GM23248 (cell line): ENCODE measurements at places on chromosomes 5 and 9. TPM values are rescaled to one million over a fixed set of nuclear protein-coding genes. Genes with fewer than 3 reads are reported as not detected.

DNA sequence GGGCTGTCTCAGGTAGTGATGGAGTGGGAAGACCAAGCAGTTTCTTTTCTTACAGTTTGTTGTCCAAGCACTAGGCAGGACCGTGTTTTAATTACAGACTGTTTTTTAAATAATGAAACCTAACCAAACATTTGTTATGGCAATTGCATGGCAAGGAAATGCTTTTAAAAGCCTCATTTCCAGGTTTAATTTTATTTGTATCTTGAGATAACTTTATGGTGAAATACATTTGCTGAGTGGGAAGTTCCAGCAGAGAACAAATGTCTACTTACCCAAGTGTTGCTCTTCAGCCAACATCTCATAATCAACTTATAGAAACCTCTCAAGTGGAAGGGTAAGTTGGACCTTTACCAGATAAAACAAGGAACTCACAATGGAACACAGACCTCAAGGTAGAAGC lies 11.8 kb upstream of the LHFPL2 start:
- DNase-seq = no peak
- H3K27ac ChIP-seq = no peak overlapping the region
- H3K4me1 ChIP-seq = no peaks in the 10 kb centered on the region

GRCh38 chr9:123322273-123323195 lies 33.5 kb upstream of the CRB2 start:
- H3K27me3 ChIP-seq = peaks cover 25% of the 10 kb centered on the region; the same call in 1 of the 2 replicates
- H3K36me3 ChIP-seq = no peaks in the 10 kb centered on the region
- no peak for DNase-seq
- no peak overlapping the region for H3K27ac ChIP-seq
- H3K4me3 ChIP-seq = no peak overlapping the region

- no peak overlapping the region for H3K27ac ChIP-seq
- peak; percentile 43 for DNase-seq
- no peaks in the 10 kb centered on the region for H3K27me3 ChIP-seq
- H3K36me3 ChIP-seq = no peaks in the 10 kb centered on the region
These were observed 62.8 kb upstream of the KLF9 start for GRCh38 chr9:70477146-70477745.

DNA sequence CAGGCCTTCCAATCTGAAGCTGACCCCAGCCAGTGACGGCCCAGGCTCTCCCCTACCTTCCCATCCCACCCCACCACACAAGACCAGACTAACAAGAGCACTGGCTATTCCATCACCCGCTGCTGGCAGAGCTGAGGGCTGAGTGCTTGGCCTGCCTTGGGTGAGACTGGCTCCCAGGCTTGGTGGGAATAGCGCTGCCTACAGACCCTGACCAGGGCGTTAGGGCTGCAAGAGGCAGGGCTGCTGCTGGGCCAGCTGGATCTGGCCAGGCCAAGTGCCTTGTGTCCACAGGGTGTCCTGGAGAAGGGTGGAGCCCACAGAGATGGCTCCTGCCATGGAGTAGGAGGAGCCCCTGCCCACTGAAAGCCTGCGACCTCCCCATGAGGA lies 31.6 kb upstream of the ANGPTL2 start:
- H3K27me3 ChIP-seq = no peaks in the 10 kb centered on the region
- DNase-seq = no peak
- H3K4me3 ChIP-seq = no peak overlapping the region
- no peaks in the 10 kb centered on the region for H3K36me3 ChIP-seq
- H3K27ac ChIP-seq = peak overlapping the region; percentile 51; the same call in 1 of the 2 replicates

DNA sequence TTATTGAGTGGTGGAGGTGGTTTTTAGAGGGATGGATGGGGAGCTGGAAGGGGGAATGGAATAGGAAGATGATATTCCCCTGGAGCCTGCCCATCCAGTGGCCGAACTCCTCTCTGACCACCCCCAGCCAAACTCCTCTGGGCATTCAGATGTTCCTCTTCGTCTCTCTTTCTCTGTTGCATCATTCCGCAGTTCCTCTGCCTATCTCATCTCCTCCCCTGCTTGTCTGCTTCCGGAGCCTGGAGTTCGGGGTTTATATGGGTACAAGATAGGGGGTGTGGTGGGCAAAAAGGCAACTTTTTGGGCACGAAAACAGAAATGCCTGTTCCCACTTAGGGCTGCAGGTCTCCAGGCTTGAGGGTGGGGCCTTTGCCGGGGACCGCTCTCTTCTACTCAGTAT lies 12.2 kb upstream of the CDK5RAP2 start:
- no peaks in the 10 kb centered on the region for H3K4me1 ChIP-seq
- DNase-seq = no peak
- H3K36me3 ChIP-seq = no peaks in the 10 kb centered on the region
- H3K4me3 ChIP-seq = no peak overlapping the region

Gene C9orf50
- 0.32 TPM in 1 of 2 replicates, not detected in the other for total RNA-seq
